ENCODE measurements at places on chromosomes 7 and 10. TPM values are rescaled to one million over a fixed set of nuclear protein-coding genes. Genes with fewer than 3 reads are reported as not detected.

DNA sequence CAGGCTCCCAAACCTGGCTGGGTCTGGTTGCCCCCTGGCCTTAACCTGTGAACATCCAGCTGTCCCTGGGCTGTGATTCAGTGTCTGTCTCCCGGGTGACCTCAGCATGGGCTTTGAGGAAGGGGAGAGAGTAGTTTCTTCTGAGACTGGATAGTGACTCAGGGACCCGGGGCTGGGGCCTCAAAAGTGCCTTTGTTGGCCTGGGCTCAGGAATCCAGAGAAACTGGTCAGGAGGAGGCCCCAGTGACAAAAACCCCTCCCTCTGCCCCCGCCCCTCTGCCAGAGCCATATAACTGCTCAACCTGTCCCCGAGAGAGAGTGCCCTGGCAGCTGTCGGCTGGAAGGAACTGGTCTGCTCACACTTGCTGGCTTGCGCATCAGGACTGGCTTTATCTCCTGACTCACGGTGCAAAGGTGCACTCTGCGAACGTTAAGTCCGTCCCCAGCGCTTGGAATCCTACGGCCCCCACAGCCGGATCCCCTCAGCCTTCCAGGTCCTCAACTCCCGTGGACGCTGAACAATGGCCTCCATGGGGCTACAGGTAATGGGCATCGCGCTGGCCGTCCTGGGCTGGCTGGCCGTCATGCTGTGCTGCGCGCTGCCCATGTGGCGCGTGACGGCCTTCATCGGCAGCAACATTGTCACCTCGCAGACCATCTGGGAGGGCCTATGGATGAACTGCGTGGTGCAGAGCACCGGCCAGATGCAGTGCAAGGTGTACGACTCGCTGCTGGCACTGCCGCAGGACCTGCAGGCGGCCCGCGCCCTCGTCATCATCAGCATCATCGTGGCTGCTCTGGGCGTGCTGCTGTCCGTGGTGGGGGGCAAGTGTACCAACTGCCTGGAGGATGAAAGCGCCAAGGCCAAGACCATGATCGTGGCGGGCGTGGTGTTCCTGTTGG, at the start of gene CLDN4:
Gene CLDN4 (plus strand): TSS at position 316 of the 903 bp plus-strand sequence. CDS start 206 bp downstream, at position 522.
- DNase-seq, result no peak

Gene HECW1
- total RNA-seq, result 0.28 TPM

DNA sequence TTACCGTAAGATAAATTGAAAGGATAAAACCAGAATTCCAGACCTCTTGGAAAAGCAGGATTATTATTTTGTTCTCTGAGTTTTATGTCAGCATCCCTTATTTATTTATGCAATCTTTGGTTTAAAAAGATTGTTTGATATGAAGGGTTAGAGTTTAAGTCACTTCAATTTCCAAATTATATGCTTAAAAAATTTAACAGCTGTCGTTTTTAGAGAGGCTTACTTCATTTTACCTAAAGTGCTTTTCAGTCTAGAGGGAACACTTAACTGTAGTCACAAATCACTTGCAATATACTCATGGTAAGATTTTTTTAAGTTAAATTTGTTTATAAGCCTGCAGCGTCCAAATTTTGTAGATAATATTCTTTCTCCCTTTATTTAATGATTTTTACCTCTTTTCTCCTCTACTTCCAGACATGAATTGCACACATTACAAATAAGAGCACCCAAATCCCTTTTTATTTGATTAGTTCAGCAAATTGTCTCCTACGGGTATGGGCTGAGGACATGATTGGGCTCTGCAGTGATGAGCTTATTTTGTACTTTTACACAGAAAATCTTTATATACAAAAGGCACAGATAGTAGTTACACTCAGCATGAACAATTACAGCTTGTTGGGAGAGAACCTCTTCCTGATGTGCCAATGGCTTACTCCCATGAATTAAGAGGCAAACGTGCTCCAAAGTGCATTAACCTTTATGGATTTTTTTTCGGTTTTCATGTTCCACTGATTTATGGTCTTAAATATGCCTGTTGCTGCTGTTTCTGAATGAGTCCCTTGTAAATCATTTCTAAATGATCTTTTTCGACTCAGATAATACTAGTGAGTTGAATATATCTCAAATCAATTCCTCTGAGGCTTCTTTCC, 319.3 kb upstream of the LRGUK start:
- DNase-seq, result no peak

Gene ARHGEF35
- total RNA-seq, result 1.1 TPM

Gene DOCK1
- 76.7 TPM for total RNA-seq

Gene OR2A5
- not detected for total RNA-seq
